ENCODE measurements at places on chromosomes 13 and 19.

- no peak for DNase-seq
These were observed 1.0 kb upstream of the PCDH8 start for GRCh38 chr13:52849291-52850071.

- DNase-seq, result no peak
These were observed 107.0 kb downstream of the ZNF536 start for GRCh38 chr19:30479231-30479630.

GRCh38 chr19:48372904-48373303 is 8.7 kb downstream of the SYNGR4 start:
- DNase-seq, result no peak

- DNase-seq, result no peak
These were observed 13.5 kb downstream of the DPF1 start for GRCh38 chr19:38210458-38210987.

DNA sequence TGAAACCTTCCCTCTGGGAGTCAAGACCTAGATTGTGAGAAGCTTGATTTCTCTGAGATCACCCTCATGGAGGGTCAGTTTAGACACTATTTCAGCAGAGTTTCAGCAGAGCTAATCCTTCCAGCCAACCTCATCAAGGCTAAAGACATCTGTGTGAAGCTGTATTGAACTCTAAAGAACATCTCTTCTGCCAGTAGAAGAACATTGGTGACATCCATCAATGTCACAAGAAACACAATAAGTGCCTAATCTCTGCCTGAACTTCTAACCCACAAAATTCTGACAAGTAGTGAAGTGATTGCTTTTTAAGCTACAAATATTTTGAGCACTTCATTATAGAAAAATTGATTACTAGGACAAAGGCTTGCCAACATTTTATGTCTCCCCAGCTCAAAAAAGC is 475.8 kb upstream of the PCDH20 start:
- no peak for DNase-seq

- DNase-seq, result no peak
These were observed 1.1 kb downstream of the KLHL26 start for GRCh38 chr19:18637673-18638630.

DNA sequence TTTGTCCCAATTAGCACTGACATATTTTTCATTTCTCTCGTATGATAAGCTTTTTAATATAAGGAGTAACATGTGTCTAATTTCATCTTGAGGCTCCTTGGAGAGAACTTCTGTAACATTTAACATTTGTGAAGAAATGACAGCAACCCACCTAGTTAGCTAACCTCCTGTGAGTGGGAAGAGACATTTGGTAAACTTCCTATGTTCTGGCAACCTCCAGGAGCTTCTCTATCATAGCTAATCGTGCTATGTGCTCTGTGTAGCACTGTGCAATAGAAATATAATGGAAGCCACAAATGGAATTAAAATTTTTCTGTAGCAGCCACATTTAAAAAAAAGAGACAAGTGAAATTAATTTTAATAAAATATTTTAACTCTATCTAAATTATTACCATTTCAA is 5.4 kb upstream of the OLFM4 start:
- no peak for DNase-seq

All from stimulated activated CD4-positive, alpha-beta T cell treated with anti-CD3 and anti-CD28 coated beads, Interleukin-15, amount 100 ng/mL, for 1 hour (primary cell).